Liver (tissue), 10 donors: ENCODE measurements at places on chromosomes 16 and 17.
A peak's percentile ranks its signal among the peaks of the same experiment; 100 is the strongest.

DNA sequence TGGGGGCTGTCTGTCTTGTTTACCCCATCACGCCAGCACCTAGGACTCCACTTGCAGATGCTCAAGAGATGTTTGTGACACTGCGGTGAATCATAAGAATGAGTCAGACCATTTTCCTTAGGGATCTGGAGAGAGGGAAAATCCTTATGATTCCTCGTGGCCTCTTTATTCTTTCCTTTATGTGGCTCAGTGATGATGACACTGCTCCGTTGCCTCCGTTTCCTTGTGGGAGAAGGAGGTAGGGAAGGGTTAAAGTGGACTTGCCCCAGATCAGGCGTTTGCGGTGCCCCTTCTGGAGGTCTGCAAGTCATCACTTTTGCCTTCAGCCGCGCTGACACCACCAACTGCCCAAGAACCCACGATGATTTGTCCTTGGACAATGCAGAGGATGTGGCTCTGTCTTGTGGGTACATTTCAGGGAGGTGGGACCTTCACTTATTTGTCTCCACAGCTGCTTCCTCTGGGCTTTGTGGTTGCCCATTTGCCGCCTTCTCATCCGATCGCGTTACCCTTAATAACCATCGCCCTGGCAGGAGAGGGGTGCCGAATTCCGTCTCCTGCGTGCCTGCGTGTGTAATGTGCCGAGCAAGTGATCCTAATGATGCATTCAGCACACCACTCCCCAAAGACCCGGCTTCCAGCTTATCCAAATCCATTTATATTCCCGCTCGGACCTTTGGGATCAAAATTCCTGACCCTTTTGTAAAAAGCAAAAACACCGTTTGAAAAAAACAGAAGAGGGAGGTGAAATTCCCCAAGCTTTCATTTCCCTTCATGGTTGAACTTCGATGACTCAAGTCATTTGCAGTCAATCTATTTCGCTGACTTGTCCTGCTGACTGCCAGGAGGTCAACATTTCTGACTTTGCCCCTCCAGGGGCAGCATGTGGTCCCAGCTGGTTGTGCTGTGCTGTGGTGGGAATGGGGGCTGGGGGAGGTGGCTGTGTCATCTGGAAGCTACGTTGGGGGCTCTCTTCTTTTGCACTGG is 87.2 kb upstream of the IRX3 start:
- no peak for DNase-seq

GRCh38 chr17:81092518-81093095 is 57.7 kb downstream of the BAIAP2 start:
- no peak for DNase-seq

DNA sequence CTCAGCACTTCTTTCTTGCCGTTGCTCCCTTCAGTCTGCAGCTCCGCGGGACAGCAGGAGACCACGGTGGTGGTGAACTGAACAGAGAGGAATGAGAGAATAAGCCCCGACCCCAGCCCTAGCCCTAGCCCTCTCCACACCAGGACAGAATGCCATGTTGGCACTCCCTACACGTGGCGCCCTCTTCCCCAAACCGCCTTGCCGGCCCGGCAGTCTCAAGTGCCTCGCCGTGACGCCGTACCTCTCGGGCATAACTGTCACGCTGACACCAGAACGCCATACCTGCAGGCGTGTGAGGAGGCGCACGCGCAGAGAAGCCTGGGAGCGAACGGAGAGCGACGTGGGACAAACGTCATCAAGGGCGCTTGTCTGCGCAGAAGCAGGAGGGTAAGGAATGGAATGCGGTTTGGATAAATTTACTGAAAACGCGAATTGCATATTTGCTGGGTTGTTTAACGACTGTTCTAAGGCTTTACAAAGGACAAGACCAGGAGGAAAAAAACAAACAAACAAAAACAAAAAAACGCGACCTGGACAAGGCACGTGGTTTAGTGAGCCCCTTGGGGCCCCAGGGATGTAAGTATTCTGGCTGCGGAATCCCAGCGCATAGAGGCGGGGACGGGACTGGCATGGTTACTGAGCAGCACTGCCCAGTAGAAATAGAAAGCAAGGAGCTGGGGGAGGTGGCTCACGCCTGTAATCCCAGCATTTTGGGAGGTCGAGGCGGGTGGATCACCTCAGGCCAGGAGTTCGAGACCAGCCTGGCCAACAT is at the start of gene AARSD1:
AARSD1 (minus strand) TSS at position 294 of the 772 bp plus-strand sequence; CDS start at position 280, 14 bp downstream.
- DNase-seq: peak; percentile 92

GRCh38 chr17:50064253-50065001 is 8.5 kb downstream of the ITGA3 start:
- DNase-seq: no peak

DNA sequence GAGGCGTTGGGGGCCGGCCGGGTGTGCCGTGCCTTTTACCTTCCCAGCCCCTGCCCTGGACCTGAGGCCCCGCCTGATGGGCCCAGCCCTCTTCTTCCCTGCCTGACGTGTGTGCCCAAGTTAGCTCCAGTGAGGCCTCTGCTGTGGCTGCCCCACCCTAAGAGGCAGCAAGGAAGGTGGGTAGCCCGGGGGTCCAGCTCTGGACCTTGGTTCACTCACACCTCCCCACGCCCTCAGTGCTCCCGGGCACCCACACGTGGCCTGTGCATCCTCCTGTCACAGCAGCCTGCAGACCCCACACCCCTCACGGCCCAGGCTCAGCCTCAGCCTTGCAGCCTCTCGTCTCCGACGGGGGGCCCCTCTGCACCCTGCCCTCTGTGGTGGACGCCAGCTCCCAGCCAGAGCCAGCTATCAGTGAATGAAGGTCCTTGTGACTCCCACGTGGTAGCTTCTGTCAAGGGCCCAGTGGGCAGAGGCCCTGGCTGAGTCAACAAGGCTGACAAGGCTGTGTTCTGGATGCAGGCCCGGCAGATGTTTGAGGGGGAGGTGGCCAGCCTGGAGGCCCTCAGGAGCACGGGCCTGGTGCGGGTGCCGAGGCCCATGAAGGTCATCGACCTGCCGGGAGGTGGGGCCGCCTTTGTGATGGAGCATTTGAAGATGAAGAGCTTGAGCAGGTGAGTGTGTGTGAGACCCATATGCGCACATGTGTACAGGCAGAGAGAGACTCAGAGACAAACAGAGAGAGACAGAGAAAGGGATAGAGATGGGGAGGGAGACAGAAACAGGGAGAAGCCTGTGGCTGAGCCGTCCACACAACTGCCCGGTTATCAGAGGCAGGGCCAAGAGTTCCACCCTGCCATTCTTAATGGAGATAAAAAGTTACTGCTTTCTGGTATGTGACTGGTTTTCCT is 2.8 kb downstream of the FN3K start:
- DNase-seq: peak; percentile 69

GRCh38 chr17:2994441-2994840 is 69.0 kb downstream of the OR1D5 start:
- no peak for DNase-seq

GRCh38 chr17:12549499-12550041 is 116.1 kb upstream of the MYOCD start:
- no peak for DNase-seq

- no peak for DNase-seq
Observed at GRCh38 chr16:7394720-7395336, 62.2 kb downstream of the RBFOX1 start.

GRCh38 chr17:48184721-48185120 is 77.2 kb downstream of the SNX11 start:
- no peak for DNase-seq

DNA sequence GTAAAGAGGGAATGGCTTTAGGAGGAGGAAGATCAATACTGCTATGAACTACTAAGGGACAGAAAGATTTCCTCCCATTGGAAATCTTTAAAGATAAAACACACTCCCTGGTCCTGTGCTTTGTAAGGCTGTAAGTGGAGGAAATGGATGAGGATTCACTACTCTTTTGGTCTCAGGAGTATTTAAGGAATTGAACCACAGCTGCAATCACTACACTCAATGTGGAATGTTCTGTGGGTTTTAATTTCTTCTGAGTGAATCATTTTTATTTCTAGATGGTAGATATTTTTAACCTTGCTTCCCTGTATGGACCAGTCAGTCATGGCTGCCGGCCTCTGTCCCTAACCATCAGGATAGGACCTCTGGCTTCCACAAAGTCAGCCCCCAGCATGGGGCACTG is 65.6 kb downstream of the SDR42E1 start:
- DNase-seq: no peak

GRCh38 chr17:35588196-35588920 is 1.2 kb downstream of the AP2B1 start:
- DNase-seq: no peak

DNA sequence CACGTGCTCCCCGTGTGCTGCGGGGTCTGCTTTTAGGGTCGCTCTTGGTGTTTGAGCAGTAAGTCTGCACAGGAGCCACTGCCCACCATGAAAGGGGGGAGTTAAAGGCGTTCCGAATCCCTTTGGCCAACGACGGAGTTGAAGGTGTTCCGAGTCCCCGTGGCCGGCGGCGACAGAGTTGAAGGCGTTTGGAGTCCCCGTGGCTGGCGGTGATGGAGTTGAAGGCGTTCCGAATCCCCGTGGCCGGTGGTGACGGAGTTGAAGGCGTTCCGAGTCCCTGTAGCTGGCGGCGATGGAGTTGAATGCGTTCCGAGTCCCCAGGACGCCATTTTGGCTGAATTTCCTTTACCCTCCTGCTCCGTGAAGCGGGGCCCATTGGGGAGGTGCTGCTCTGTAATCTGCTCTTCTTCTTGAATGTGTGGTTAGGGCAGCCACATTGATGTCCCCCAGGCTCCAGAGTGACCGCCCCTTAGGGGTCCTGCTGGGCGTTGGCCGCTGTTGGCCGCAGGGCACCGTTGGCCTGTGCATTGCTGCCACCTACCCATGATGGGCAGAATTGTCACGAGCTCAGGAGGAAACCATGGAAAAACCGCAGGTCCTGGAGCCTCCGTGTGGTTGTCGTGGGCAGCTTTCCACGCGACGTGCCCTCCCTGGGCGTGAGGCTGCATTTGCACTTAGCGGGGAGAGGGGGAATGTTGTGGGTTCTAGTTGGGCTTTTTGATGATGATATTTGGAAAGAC is 73.7 kb upstream of the ZNF750 start:
- DNase-seq: no peak

GRCh38 chr17:40901981-40902474 is 17.0 kb upstream of the KRT20 start:
- DNase-seq: no peak

- no peak for DNase-seq
Observed at GRCh38 chr16:82639263-82639662, 12.5 kb downstream of the CDH13 start.

GRCh38 chr17:29069526-29070041 is 26.6 kb downstream of the PIPOX start:
- DNase-seq: no peak

DNA sequence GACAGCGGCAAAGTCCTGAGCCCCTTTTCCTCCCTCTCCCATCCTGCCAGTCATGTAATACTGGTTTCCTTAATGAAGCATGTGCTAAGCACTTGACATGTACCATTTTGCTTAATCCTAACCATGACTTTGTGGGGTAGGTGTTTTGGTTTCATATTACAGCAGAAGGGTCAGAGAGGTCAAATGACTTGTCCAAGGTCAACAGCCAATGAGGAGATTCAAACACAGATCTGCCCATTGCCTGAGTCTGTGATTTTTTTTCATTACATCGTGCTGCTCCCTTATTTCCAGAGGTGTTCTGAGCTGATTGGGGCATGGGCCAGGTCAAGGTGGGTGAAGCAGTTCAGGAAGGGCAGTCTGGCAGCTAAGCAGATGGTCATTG is 17.6 kb upstream of the PHF12 start:
- DNase-seq: no peak

DNA sequence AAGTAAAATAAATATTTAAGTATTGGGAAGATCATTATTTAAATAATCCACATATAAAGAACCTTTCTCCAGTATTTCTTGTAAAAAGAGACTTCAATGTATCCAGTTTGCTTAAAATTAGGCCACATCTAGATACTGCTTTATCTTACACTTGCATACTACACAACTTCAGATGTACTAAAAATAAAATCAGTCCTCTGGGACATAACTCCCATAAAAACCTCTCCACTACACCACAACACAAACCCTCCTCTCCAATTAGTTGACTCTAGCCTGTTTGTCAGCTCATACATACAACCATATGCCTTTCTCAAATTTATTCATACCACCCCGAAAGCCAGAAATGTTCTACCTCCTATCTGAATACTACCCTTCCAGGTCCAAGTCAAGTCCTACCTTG is 21.6 kb downstream of the SPOP start:
- no peak for DNase-seq

DNA sequence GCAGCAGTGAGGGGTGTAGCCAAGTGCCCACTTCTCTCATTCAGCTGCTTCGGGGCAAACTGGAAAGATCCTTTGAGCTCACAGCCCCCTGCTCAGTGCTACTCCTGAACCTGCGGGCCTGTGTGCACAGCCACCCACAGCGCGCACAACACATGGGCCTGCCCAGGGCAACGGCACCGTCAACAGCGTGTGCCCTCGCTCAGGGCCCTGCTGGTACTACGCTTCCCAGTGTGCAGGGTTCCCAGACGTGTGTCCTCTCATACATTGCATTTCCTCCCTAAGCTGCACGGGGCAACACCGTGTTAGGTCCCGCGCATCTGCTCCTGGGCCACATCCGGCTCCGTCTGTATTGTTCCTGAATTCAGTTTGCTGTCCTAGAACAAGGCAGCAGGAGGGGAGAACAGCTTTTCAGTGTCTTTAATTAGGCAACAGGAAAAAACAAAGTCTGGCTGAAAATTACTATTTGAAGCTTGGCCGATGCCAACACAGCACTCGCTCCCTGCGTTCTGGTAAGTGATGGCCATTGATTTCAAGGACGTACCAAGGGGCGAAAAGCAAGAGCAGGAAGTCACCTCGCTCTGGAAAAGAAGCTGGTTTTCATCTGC is 15.2 kb downstream of the MRM3 start:
- no peak for DNase-seq

- no peak for DNase-seq
Observed at GRCh38 chr17:44989552-44990138, 21.5 kb upstream of the C1QL1 start.

DNA sequence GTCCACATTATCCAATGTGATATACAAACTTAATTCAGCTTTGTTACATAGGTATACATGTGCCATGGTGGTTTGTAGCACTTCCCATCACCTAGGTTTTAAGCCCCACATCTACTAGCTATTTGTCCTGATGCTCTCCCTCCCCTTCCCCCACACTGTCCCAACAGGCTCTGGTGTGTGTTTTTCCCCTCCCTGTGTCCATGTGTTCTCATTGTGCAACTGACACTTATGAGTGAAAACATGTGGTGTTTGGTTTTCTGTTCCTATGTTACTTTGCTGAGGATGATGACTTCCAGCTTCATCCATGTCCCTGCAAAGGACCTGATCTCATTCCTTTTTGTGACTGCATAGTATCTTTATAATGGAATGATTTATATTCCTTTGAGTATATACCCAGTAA is 196.7 kb downstream of the CDH11 start:
- no peak for DNase-seq

DNA sequence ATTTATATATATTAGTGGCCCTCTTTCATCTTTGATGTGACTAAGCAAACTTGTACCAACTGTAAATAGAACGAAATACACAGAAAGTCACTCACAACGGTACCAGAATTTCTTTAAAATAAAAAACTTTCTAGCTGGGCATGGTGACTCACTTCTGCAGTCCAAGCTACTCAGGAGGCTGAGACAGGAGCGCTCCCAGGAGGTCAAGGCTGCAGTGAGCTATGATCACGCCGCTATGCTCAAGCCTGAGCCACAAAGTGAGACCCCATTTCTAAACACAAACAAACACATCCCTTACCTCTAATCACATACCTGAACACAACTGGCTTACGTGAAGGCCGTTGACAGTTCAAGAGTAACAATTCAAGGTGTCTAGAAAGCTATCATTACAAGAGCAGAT is 29.7 kb downstream of the STAT5B start:
- DNase-seq: no peak

- no peak for DNase-seq
Observed at GRCh38 chr17:50498021-50498874, 10.0 kb upstream of the MYCBPAP start.

- no peak for DNase-seq
Observed at GRCh38 chr17:81082177-81083073, 47.5 kb downstream of the BAIAP2 start.
